Mammary microvascular endothelial cell (primary cell): ENCODE measurements at places on chromosomes 5 and 9. TPM values are rescaled to one million over a fixed set of nuclear protein-coding genes. Genes with fewer than 3 reads are reported as not detected.

PCDHGC5 gene
- total RNA-seq: 0.15 and 0.20 TPM in 2 replicates

SPATA6L gene
- total RNA-seq: 0.80 and 0.94 TPM in 2 replicates

TMEM174 gene
- total RNA-seq: not detected in 2 replicates

HRCT1 gene
- 0.69 and 2.0 TPM in 2 replicates for total RNA-seq

C5orf63 gene
- 3.2 and 5.9 TPM in 2 replicates for total RNA-seq

MARCOL gene
- total RNA-seq: not detected in 2 replicates
